Activated CD4-positive, alpha-beta memory T cell treated with anti-CD3 and anti-CD28 coated beads for 36 hours (primary cell): ENCODE measurements at places on chromosomes 2 and 18.

DNA sequence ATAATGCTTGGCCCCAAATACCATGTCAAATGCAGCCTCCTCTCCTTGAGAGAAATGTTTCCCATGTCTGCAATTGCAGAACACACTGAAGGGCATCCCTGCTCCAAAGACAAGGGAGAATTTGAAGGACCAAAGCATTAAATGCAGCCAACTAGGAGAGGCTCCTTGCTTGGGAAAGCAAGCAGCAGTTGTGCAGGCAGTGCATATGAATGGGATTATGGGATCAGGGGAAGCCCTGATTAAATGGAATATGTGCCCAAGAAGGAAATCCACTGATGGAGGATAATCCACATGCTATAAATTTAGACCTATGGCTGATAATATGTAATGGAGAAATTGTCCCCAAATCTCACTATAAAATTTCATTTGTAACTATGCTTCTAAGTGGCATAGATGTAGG, 116.1 kb downstream of the NCKAP5 start:
- no peak for DNase-seq

DNA sequence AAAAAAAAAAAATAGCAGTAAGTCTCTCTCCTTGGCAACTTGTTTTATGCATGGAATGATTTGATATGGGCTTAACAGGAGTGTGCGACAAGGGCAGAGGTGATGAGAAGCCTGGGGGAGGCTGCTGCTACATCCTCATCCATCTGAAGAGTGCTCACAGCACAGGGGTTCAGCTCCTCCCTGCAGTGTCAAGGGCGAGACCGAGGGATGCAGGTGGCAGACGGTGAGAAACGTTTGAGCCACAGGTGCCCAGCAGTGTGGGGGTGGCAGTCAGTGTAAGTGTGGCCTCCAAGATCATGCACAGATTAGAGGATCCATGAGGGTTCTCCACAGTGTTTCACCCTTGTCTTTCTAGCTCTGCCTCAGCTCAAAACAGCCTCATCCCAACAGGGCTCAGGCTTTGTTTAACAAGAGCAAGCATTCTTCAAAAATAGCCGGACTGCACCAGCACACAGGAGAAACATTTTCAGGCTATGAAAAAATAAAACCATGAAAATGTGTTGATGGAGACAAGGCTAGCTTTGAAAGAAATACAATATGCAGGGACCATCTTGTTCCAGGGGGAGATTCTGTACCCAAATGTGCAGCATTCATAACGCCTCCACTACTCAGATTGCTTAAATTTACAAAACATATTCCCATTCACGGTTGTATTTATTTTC, 324.5 kb upstream of the MYT1L start:
- no peak for DNase-seq

DNA sequence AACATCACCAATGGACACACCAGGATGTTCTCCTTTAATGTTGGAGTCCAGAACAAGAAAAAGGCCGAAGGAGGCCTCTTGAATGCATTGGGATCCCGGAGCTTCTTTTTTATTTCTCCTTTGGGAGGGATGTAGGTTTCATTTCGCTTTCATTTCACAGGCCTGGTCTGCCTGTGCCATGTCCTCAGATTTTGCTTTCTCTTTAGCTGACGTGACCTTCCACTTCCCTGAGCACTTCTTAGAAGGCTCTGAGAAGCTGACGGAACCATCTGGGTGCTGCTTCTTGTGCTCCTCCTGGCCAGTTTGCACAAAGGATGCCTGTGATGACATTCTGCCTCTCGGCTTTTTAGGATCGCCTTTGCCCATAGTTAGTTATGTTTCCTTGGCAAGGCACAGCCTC, 15.1 kb upstream of the MBOAT2 start:
- no peak for DNase-seq

DNA sequence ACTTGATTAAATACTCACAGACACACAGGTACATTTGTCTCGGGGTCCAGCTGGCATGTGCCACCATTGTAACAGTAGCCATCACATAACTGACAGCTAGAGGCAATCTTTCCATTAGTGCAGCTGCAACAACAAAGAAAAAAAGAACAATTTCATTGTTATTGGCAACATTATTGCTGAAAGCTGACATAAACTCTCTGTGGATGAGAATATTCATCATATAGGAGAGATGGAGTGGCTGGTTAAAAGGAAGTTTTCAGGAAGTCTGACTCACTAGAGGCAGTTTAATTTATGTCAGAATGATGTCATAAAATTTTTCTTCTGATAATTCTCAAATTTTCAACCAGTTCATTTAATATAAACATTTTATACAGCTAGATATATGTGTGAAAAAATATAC, 1490.0 kb upstream of the NXPH2 start:
- no peak for DNase-seq

GRCh38 chr2:149666809-149667320, 79.3 kb upstream of the MMADHC start:
- no peak for DNase-seq

- DNase-seq: no peak
Measured at GRCh38 chr18:47062471-47062870, 27.1 kb upstream of the ELOA2 start.
